Activated naive CD4-positive, alpha-beta T cell treated with Interleukin-2 at 50 U/mL for 16 hours (primary cell): ENCODE measurements at places on chromosomes 16 and 17.

DNA sequence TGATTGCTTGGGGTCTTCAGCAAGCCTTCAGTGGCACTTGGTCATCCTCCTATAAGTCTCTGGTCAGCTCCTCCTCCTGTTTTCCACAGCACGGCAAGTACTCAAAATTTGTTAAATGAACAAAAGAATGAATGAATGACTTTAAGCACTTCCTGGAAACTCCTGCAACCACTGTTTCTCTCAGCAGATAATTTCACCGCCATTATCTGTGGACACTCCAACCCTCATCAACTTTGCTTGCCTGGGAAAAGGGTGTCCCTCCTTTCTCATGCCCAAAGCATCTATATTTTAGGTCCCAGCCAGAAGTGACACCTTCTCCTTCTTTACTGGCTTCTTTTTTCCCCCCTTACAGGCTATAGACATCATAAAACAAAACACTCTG, 4.4 kb downstream of the PROCA1 start:
- DNase-seq = no peak

- DNase-seq = no peak
Observed at GRCh38 chr17:3808701-3809100, 7.7 kb upstream of the ITGAE start.

- DNase-seq = no peak
Observed at GRCh38 chr17:72122010-72122764, 1.4 kb downstream of the SOX9 start.

DNA sequence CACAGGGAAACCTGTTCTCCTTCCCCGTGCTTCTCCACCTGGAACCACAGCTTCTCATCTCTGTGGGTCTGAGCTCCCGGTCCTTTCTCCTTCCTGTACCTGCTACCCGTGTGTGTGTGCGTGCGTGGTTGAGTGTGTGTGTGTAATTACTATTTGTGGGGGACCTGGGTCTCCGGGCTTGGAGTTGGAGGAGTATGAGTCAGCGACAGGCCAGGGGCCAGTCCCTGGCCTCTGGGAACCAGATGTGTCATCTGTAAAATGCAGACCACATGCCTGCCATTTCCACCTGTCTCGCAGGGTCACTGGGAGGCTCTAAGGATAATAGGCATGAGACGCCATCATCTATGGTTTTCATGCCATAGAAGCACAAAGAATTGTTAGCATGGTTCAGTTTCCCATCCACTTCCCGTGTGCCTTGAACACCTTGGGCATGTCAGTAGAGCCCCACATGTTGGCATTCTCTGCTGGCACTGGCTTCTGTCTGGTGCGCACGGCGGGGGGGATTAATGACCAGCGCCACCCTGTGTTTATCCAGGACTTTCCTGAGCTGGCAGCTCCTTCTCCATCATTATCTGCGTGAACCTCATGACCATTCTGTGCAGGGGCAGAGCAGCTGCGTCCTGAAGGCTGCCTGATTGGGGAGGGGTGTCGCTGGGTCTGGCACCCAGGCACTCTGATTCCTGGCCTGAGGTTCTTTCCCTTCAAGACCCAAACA, 1.5 kb downstream of the ZNF205 start:
- DNase-seq = no peak

GRCh38 chr17:45873728-45874127, 20.6 kb upstream of the MAPT start:
- DNase-seq = peak; percentile 46

DNA sequence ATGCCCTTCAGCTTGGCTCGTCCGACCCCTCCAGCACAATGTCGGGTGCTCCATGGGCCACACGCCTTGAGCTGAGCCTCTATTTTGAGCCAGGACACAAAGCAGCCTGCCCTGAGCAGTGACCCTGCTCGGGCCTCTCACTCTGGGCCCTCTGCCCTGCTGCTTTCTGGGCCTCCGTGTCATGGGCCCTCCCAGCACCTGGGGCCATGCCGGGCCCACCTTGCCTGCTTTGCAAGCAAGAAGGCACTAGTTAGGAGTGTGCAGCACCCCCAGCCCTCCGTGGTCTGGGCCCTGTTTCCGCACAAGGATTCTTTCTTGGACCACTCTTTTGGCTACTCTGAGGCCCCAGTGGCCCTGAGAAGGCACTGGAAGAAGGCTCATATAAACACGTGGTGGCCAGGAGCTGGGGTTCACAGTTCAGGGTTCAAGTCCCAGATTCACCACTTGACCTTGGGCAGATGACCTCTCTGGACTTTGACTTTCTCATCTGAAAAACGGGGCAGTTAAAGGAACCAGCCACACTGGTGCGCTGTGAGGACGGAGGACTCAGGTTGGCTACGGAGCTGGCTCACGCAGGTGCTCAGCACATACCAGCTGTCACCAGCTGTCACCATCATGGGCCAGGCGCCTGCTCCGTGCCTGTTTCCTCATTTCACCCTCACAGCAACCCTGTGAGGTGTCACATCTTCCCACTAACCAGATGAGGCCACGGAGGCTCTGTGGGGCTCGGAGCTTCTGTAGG, 166.0 kb upstream of the GSE1 start:
- no peak for DNase-seq

GRCh38 chr16:56510544-56510943, 9.3 kb downstream of the BBS2 start:
- DNase-seq = no peak

DNA sequence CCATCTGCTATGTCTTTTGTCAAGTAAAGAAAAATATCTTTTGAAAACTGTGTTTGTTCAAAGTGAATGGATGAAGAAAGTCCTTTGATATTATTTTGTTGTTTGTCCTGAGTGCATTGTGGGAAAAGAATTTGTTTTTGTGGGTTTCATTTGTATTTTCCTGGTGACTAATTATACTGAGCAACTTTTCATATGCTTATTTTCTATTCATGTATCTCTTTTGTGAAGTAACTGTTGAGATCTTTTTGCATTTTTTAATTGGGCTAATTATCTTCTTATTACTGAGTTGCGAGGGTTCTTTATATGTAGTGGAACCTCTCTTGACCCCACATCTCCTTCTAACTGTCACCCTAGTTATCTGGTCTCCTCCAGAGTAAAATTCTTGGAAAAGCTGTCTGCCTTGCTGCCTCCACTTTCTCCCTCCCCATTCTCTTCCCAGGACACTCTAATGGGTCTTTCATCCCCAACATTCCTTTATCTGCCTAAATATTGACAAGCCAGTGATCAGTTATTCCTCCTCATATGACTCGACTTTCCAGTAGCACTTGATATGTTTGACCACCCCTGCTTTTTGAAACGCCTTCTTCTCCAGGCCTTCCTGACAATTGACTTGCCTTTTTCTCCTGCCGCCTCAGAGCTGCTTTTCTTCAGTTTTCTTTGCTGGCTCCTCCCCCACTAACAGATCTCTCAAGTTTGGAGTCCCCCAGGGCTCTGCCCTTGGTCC, 117.6 kb upstream of the HAS3 start:
- DNase-seq = no peak

GRCh38 chr17:40290629-40291280, 3.1 kb downstream of the CDC6 start:
- peak; percentile 32 for DNase-seq

DNA sequence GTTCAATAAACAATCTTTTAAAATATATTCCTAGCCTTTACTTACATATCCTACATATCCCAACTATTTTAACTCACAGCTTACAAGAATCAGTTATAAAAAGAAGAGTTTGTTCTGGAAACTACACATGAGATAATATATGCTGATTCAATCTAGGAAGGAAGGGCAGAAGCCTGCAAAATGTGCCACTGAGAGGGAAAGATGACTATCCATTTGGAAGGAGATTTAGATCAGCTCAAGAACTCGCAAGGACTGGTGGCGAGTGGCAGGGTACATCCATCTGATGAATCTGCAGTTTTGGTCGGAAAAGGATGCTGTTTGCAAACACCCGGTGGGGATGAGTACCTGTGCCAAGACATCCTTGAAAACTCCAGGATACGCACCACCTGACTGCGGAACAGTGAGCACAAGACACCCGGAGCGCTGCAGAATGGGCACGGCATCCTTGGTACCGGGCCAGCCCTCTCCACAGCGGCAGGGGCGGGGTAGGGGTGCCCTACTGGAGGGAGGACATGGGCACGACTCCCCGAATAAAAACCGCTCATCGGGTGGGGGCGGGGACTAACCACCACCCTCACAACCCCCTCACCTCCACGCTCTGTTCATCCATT, 723 bp downstream of the TRIM37 start:
- DNase-seq = peak; percentile 77

GRCh38 chr17:31404028-31404949, 12.8 kb downstream of the RAB11FIP4 start:
- DNase-seq = no peak
